Activated CD4-positive, alpha-beta T cell treated with anti-CD3 and anti-CD28 coated beads, Interleukin-2, Interleukin-4, amounts not matched to agents 100 ng/mL and 50 ng/mL, durations not matched to agents 16 hours and 8 hours (primary cell): ENCODE measurements at places on chromosomes 3 and 15.
A peak's percentile ranks its signal among the peaks of the same experiment; 100 is the strongest.

- DNase-seq, result no peak
These were observed 4.7 kb upstream of the GRM2 start for GRCh38 chr3:51702156-51702555.

DNA sequence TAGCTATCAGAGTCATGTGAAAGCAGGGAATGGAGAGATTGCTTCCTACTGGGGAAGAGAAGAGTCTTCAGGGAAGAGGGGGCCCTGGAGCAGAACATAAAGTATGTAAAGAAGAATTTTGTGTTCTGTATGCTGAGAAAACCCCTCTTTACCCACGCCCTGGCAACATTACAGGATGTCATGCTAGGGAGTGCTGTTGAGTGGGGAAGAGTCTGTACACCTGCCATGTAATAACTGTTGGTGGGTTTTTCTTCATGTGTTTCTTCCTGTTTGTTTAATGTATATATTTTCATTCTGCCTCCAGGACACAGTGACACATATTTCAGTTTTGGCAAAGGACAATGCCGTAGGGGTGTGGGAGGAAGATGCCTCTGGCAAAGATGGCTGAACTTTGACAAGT lies 122.8 kb upstream of the LPP start:
- DNase-seq, result no peak

DNA sequence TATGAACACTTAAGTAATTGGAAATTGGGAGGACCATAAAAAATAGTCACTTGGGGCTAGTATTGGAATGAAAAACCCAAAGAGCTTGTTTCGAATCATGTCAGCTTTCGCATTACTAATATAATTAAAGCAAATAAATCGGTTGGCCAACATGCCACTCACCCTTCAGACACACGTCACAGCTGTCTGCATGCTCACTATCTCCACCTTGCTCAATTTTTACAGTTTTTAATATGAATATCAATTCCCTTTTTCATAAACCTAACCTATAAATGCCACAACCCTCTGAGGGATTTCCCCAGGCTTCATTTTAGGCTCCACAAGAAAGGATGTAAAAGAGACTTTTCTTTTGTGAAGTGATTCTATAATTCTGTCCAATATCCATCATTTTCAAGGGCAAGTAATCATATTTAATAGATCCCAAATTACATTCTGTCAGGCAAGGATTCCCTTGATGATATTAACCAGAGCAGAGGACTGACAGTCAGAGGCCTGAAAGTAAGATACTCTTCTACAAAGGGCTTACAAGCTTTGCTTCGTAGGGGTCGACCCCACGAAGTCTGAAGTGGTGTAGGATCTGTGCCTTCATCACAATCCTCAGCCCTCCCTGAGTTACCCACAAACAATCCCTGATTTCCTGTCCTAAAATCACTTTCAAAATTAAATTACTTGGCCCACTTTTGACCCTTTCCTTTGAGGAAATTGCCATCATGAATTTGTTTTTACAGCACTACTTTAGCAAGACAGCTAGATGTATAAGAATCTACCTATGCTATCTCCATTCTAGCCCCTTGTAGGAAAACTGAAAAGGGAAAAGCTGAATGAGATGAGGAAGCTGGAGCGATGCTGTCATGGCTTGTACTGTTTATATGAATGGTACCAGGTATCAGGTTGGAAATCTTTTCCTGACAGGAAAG lies 44.5 kb downstream of the NANOGP8 start:
- DNase-seq, result peak; percentile 6

- peak; percentile 48 for DNase-seq
These were observed 66.5 kb upstream of the SH3GL3 start for GRCh38 chr15:83380682-83381081.

DNA sequence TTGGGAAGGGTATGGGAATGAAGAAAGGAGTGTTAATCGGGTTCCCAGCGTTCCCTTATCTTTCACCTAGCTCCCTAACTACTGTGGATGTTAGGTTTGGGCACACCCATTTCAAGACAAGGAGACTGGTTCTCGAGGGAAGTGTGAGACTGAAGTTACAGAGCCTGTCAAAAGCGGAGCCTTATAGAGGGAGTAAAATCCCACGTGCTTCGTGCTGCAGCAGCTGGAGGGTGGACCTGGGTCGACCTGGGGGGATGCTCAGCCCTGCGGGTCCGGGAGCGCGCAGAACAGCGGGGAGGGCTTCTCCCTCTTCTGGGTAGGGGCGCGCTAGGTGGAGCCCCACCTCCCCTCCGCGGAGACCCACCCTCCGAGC lies 314 bp upstream of the TMED3 start:
- peak; percentile 19 for DNase-seq

DNA sequence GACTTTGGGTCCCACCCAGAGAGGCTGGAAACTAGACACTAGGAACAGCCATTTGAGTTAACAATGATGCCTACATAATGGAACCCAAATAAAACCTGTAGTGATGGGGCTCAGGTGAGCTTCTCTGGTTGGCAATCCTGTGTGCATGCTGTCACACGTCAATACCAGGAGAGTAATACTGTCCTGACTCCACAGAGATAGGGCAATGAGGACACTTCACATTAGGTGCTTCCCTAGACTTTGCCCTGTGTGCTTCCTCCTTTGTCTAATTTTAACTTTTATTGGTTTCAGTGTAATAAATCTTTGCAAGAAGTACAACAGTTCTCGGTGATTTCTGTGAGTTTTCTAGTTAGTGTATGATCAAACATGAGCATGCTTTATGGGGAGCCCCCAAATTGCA lies 281.8 kb upstream of the ARRDC4 start:
- no peak for DNase-seq

- no peak for DNase-seq
These were observed 12.3 kb upstream of the KPNA4 start for GRCh38 chr3:160577556-160578195.

GRCh38 chr3:33658621-33658990 lies 59.4 kb downstream of the CLASP2 start:
- DNase-seq, result no peak

DNA sequence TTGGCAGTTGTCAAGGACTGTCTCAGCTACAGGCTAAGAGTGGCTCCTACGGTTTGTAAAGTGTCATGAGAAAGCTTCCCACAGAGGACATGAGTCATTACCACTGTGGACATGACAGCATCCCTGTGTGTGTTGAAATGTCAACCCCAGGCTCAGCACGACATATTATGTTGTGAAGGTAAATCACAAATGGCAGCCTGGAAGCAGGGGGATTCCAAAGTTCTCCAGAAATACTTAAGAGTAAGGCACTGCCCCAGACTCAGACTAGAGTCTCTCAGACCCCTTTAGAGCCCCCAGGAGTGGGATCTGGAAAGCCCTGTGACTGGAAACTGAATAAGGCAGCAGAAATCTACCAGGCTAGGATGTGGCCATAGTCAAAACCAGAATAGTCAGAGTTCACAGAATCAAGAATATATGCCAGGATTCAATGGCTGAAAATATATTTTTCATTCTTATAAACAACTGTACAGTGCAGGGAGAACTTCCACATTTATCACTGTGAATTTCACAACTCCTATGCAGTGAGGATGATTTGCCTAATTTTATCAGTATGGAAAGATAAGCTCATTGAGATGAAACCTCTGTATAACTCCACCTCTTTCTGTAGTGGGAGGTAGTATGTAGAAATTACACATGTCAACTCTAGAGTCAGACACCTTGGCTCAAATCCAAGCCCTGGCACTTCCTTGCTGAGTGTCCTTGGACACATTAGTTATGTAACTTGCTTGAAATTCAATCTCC lies 237.1 kb upstream of the CFAP20DC start:
- peak; percentile 77 for DNase-seq

GRCh38 chr3:127158614-127159229 lies 34.2 kb upstream of the PRR23E start:
- no peak for DNase-seq
